ENCODE measurements at places on chromosomes 4 and X.
A peak's percentile ranks its signal among the peaks of the same experiment; 100 is the strongest.

- DNase-seq, result no peak
These were observed 277.4 kb downstream of the PAPSS1 start for GRCh38 chr4:107442538-107443111.

DNA sequence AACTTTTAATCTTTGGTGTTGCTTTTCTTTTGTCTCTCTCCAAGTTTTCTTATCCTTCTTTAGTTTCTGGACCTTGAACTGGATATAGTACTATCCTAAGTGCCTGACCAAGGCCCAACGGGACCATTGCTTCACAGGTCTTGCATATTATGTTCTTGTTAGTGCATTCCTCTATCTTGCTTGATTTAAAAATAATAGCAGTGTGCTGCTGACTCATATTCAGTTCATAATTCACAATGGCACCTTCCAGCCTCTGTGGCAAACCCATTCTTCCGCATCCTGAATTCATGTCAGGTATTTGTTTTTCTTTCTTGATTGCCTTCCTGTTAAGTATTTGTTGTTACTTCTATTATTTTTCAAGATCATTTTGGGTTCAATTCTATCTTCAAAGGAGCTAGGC is 197.1 kb upstream of the GIMD1 start:
- DNase-seq, result peak; percentile 76

- peak; percentile 11 for DNase-seq
These were observed 637 bp downstream of the AMER1 start for GRCh38 chrX:64204701-64205440.

- DNase-seq, result peak; percentile 68
These were observed 79.2 kb downstream of the TMEM164 start for GRCh38 chrX:110082161-110082560.

Measured in lung microvascular endothelial cell (primary cell).